ENCODE measurements at places on chromosomes 16 and 17. TPM values are rescaled to one million over a fixed set of nuclear protein-coding genes. Genes with fewer than 3 reads are reported as not detected.

The MMP28 gene
- 0.09 TPM for total RNA-seq

The SBK1 gene
- 6.6 TPM for total RNA-seq

The CDRT15L2 gene
- not detected for total RNA-seq

The WSCD1 gene
- 0.16 TPM for total RNA-seq

DNA sequence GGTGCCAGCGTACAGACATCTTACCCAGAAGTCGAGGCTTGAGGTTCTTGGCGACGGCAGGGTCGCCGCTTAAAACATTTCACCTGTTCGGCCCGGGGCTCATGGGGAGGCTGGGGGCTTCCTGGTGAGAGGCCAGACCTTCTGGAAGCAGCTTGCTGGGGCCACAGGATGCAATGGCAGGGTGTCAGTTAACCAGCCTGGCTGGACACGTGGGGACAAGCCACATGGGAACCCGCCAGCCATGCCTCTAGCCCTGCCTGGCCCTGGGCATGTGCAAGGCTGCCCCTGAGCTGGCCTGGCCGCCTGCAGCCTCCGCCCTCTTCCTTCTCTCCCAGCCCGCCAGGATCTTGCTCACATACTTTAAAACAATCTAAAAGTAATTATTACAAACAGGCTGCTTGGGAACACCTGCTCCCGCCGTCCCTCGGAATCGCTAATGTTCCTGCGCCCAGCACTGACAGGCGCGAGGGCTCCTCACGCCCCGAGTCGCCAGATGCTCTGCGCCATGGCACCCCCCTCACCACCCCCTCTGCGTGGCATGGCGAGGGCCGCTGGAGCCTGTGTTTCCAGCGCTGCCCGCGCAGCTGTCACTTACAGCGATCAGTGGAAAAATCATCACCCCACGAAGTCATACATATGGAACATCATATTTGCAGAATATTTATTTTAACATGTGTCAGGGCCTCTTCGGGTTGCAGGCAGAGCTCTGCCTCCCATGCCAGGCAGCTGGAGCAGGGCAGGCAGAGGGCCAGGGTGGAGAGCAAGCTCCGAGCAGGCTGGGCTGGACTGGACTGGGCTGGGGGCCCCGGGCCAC lies 188.7 kb upstream of the GSE1 start:
- peak; percentile 2 for DNase-seq

DNA sequence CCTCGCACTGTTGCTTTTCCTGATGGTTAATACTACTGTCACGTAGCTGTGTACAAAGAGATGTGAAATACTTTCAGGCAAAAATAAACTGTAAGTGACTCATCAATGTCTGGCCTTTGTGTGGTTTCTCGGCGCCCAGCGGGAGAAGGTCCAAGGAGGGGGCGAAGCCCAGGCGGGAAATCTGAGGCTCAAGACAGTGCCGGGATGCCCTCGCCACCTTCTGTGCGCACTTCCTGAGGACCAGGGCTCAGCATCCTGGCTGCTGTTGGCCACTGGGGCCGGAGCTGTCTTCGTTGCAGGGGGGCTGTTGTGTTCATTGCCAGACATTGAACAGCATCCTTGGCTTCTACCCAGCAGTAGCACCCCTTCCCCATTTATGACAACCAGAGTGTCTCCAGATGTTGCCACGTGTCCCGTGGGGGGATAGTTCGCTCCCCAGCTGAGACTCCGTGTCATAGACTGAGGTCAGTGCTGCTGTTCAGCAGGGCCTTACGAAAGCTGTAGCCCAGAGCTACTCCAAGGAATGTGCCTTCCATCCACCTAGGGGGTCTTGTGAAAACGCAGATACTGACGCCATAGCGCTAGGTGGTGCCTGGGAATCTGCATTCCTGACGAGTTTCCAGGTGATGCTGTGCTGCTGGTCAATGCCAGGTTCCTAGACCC lies 67.3 kb upstream of the PLCG2 start:
- DNase-seq = no peak

DNA sequence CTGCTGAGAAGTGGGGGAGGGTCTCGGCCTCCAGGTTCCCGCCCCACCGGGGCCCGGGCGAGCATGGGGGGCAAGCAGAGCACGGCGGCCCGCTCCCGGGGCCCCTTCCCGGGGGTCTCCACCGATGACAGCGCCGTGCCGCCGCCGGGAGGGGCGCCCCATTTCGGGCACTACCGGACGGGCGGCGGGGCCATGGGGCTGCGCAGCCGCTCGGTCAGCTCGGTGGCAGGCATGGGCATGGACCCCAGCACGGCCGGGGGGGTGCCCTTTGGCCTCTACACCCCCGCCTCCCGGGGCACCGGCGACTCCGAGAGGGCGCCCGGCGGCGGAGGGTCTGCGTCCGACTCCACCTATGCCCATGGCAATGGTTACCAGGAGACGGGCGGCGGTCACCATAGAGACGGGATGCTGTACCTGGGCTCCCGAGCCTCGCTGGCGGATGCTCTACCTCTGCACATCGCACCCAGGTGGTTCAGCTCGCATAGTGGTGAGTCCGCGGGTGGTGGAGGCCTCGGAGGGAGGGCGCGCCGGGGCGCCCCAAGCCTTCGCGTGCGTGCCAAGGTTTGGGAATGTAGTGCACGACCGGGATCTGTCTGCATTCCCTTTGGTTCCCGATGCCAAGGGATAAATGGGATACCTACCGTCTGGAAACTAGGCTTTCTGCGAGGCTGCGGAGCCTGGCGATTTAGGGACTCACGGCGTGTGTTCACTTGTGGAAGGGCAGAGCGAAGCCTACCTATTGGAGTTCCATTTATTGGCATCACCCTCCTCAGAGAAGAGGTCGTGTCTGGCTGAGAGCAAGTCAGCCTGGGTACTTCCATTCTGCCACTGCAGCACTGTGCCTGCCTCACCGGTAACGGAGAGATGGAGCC lies 1.0 kb downstream of the ZNRF1 start:
- DNase-seq = peak; percentile 83

- no peak for DNase-seq
Measured at GRCh38 chr16:70634861-70635260, 11.5 kb upstream of the IL34 start.

DNA sequence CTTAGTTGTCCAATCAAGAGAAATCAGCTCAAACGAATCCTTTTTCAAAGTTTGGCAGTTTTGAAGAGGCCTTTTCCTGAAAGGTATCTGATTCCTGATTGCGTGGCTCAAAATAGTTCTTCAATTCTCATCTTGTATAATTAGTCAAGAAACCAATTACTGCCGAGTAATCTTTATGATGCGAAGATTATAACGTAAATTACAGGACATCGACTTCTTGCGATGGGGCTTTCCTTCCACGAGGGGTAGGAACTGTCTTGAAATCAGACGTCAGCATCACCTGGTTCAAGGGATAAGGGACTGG lies 644 bp upstream of the ARL2BP start:
- no peak for DNase-seq

- DNase-seq = peak; percentile 64
Measured at GRCh38 chr17:55348749-55349354, 72.8 kb downstream of the MMD start.

GRCh38 chr16:53892155-53892554 lies 188.2 kb downstream of the FTO start:
- peak; percentile 69 for DNase-seq

DNA sequence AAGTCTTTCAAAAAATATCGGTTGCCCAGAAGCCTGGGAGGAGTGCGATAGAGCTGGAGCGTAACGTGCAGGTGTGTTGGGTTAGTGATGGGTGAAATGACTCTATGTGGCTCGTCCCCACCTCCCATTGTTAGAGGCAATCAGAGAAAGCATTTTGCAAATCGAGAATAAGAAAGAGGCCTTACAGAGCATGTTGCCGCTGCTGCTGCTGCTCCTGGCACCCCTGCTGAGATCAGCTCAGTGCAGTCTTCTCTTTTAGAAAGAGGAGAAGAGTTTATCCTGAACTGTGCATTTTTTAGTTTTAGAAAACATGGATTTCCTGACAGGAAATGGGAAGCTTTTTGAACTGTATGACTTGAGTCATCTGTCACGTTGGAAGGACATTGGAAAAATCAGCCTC lies 774.5 kb upstream of the RBFOX1 start:
- no peak for DNase-seq

- peak; percentile 78 for DNase-seq
Measured at GRCh38 chr17:5706577-5707210, 122.4 kb upstream of the NLRP1 start.

DNA sequence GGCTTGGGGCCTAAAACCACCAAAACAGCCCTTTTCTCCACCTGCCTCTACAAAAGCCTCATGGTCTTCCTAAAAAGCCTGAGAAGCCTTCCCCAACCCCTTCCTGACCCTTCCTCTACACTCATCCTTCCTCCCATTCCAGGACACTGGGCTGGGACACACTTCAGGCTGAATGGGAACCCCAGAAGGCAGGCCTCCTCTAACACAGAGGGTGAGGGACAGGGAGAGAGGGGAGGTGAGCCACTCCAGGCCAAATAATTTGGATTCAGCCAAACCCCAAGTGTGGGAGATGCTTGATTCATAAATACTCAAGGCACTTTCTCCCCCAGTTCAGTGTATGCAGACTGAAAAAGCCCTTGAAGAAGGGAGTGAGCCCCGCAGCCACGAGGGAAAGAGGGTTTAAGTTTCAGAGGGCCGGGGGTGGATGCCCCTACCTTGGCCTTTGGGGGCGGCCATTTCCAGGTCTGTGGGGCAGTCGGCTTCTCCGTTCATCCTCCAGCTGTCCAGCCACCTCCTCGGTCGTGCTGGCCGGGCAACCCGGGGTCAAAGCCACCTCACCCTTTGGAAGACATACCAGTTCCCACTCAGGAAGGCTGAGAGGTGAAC lies 1.6 kb downstream of the UBTF start:
- DNase-seq = peak; percentile 48

GRCh38 chr16:84754353-84754856 lies 54.6 kb downstream of the USP10 start:
- peak; percentile 76 for DNase-seq

All from activated CD4-positive, alpha-beta T cell treated with anti-CD3 and anti-CD28 coated beads for 36 hours (primary cell).